ENCODE measurements at places on chromosomes 12 and 14. TPM values are rescaled to one million over a fixed set of nuclear protein-coding genes. Genes with fewer than 3 reads are reported as not detected.

DNA sequence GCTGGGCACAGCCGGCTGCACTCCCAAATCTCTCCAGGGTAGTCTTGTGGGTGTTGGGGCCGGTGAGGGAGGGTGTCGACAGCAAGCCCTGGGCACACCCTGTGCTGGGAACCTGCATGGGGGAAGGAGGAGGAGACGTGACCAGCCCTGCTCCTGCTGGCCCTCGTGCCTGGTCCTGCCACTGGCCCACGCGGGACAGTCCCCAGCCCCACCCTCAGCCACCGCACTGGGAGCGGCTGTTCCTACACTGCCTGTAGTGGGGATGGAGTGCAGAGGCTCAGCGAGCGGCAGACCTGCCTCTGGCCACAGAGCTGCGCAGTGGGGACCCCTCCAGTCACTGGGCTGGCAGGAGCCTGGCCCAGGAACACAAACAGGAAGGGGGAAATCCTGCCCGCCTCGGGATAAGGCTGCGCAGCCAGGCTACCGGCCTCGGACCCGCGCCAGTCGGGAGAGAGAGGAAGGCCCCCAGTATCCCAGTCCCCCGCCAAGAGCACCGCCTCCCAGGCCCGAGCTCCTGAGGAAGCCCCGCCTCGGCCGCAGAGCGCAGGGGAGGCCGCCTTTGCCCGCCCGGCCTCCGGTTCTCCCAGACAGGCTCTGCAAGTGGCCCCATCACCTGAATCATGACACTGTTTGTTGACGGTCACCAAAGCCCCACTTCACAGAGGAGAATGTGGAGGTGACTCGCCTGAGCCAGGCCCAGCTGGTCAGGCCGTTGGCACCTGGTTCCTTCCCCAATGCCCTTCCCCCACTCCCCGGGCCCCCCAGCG lies 10.6 kb downstream of the AHNAK2 start:
- H3K4me1 ChIP-seq = peaks cover 58% of the 10 kb centered on the region
- H3K27me3 ChIP-seq = peaks cover 13% of the 10 kb centered on the region
- H3K27ac ChIP-seq = peak overlapping the region; percentile 9
- DNase-seq = peak; percentile 81
- no peaks in the 10 kb centered on the region for H3K36me3 ChIP-seq

Gene PRH2
- not detected for total RNA-seq

GRCh38 chr12:6635375-6635855 lies 344 bp downstream of the LPAR5 start:
- peak overlapping the region; percentile 38 for H3K27ac ChIP-seq
- DNase-seq = no peak

DNA sequence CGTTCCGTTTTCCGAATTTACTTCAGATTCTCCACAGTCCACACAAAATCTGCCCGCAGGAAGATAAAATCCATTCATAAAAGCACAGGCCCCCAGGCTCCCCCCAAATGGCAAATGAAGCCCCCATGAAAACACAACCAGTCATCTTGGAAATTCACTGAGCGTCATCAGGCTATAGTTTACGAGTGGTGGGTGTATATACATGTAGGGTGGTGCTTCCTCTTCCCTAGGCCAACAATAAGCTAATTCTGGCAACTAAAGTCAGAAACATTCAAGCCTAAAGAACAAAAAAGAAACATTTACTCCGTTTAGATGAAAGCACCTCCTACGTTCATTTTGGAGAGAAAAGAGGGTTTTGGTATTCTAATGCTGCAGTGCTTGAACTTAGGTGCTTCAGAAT lies 5.8 kb downstream of the GPR68 start:
- DNase-seq = no peak
- no peak overlapping the region for H3K4me3 ChIP-seq
- H3K27ac ChIP-seq = no peak overlapping the region

DNA sequence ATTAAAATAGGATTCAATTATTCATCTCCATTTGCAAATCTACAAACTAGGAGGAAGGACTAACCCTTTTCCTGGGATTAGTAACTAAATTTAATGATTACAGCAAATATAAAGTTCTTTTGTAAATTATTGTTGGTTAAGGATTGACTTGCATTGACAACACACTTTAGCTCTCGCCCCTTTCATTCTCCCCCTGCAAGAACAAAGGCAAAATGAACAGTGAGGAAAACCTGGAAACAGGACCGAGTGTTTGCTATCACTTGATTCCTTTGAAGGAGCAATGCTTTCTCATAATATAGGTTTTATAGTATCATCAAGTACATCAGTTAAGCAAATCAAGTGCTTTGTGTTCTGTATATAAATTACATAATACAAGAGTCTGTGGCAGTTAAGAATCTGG lies 7.4 kb upstream of the COX16 start:
- no peak for DNase-seq
- H3K27ac ChIP-seq = no peak overlapping the region
- peaks cover 6% of the 10 kb centered on the region for H3K36me3 ChIP-seq
- H3K4me1 ChIP-seq = no peaks in the 10 kb centered on the region

DNA sequence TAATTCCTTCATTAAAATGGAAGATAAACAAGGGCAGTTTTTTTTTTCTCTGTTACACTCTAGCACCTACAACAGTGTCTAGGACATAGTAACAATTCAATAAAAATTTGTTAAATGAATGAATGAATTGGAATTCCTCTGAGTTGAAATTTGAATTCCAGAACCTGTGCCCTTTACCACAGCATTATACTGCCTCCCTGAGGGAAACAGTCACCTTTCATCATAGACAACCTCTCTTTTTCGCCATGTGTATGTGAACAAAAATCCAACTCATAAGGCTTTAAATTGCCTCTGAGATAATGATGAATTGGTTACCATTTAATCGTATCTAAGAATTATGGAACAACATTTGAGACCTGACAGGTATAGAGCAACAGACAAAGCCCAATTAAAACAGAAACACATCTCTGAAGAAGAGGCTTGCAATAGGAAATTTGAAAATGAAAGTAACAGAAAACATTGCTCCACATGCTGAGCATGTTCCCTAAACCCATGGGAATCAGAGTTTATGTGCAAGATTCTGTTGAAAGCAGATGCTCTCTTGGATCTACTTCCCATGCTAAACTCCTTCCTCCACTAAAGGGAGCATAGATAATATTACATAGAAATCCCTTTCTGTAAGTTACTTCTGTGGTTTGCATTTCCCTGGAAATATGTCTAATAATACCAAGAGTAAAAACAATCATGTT lies 657.8 kb downstream of the GALC start:
- H3K4me3 ChIP-seq = no peak overlapping the region
- H3K4me1 ChIP-seq = peaks cover 3% of the 10 kb centered on the region

GRCh38 chr12:120825337-120825736 lies 78.8 kb downstream of the SPPL3 start:
- no peaks in the 10 kb centered on the region for H3K36me3 ChIP-seq
- DNase-seq = no peak
- no peak overlapping the region for H3K4me3 ChIP-seq
- no peak overlapping the region for H3K27ac ChIP-seq
- H3K27me3 ChIP-seq = no peaks in the 10 kb centered on the region

DNA sequence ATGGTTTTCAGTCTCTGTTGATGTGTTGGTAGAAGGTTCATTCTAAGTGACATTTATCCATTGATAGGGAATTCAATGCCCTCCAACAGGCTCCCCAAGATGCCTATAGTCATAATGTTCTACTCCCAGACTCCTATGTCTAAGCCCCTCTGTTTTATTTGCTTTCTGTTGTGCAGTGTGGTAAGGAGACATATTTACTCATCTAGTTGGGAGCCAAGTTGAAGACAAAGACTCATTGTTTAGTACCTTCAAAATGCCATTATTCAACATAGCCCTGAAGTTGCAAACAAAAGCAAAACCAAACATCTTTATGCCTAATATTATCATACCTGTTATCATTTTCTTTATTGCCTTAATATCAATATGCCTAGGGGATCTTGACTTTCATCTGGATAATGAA lies 302.1 kb downstream of the RMST start:
- no peaks in the 10 kb centered on the region for H3K4me1 ChIP-seq
- H3K27ac ChIP-seq = no peak overlapping the region
- no peaks in the 10 kb centered on the region for H3K36me3 ChIP-seq
- no peak for DNase-seq

DNA sequence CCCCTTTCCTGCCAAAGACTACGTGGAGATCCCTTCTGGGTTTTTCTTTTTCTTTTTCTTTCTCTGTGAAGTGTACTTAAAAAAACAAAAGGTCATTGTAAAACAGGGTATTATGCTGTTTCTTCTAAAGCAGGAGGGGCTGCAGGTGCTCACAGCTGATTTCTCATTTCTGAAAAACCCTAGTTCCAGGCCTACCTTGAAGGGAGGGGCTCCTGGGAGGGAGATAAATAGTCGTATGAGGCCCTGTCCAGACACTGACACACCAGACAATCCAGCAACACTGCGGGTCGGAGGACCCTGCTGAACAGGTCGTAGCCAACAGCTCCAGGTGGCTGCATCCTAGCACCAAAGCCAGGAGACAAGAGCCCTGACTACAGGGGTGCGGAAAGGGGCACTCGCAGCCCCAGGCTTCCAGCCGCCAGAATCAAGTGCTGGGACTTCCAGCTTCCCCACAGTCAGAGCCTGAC lies 41.1 kb downstream of the PSMA6 start:
- DNase-seq = no peak
- H3K4me1 ChIP-seq = peaks cover 30% of the 10 kb centered on the region
- H3K27ac ChIP-seq = no peak overlapping the region
- H3K36me3 ChIP-seq = no peaks in the 10 kb centered on the region
- no peak overlapping the region for H3K4me3 ChIP-seq

DNA sequence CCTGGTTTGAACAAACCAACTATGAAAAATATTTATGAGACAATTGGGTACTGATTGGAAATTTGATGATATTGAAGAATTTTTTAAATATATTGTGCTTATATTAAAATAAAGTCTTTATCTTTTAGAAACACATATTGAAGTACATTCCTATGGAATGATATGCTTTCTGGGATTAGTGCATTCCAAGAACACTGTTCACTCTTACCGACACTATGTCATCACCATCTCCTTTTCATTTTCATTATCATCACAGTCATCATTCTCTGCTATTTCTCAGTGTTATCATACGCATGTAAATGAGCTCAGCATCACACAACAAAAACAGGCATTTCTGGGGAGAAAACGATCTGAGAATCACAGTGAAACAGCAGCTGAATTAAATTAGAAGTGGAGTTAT lies 513.3 kb upstream of the CCDC196 start:
- H3K36me3 ChIP-seq = no peaks in the 10 kb centered on the region
- no peak overlapping the region for H3K4me3 ChIP-seq
- peaks cover 5% of the 10 kb centered on the region for H3K27me3 ChIP-seq

DNA sequence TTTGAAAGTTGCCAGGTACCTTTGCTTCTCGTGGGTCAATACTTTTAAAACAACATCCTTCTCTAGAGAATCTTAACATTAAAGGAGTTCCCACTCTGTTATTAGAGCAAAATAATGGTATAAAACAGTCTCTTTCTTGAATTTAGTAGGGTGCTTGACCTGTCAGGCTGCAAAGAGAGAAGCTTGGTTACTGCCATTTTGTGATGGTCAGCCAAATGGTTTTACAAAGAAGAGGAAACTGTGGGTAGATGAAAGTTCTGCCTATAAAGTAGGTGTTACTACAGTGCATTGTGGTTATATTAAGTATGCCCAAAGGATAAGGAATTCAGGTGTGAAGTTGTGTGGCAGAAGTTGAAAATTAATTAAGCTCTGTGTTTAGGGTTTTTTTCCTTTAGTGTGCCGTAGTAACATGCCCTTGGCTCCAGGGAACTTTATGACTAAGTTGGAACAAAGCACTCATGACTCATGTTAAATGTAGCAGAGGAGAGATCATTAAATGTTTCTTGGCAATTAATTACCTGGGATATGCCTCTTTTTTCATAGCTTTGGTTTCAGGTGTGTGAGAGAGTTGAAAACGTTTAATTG lies 354.0 kb upstream of the KITLG start:
- H3K27ac ChIP-seq = no peak overlapping the region
- no peak for DNase-seq
- H3K27me3 ChIP-seq = no peaks in the 10 kb centered on the region
- no peak overlapping the region for H3K4me3 ChIP-seq
- no peaks in the 10 kb centered on the region for H3K36me3 ChIP-seq
- no peaks in the 10 kb centered on the region for H3K4me1 ChIP-seq

- no peaks in the 10 kb centered on the region for H3K4me1 ChIP-seq
- no peak overlapping the region for H3K4me3 ChIP-seq
- H3K27me3 ChIP-seq = no peaks in the 10 kb centered on the region
- DNase-seq = no peak
Observed at GRCh38 chr14:37340353-37340752, 142.6 kb downstream of the MIPOL1 start.

Gene TAS2R19
- 3.6 TPM for total RNA-seq

Gene LYZ
- total RNA-seq = 11.3 TPM

DNA sequence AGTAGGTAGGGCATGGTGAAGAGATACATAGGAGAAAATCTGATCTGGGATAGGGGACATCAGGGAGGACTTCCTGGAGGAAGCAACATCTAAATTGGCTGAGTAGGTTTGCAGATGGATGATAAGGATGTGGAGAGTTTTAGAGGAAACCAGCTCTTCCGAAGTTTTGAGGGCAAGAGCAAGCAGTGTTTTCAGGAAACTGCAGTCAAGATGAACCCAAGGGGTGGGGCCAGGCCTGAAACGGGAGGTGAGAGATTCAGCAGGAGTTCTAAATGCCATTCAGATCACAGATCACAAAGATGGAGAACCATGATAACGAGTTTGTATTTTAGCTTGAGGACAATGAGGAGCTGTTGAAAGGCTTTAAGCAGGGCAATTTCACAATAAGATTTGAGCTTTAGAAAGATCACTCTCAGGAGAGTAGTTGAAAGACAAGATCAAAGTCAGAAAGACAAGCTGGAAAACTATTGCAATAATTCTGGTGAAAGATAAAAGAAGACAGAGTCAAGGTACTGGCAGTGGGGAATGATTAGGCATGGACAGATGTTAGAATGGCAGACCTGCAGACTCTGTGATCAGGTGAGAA lies 70.1 kb upstream of the PLXNC1 start:
- no peak overlapping the region for H3K27ac ChIP-seq
- H3K4me1 ChIP-seq = peaks cover 21% of the 10 kb centered on the region
- DNase-seq = no peak
- H3K36me3 ChIP-seq = no peaks in the 10 kb centered on the region

GRCh38 chr14:28571636-28572035 lies 195.0 kb upstream of the FOXG1 start:
- no peak overlapping the region for H3K4me3 ChIP-seq
- no peaks in the 10 kb centered on the region for H3K4me1 ChIP-seq
- H3K27ac ChIP-seq = no peak overlapping the region

Gene PDE3A
- 11.3 TPM for total RNA-seq

Gene GPR65
- 0.53 TPM for total RNA-seq

- H3K4me1 ChIP-seq = peaks cover 26% of the 10 kb centered on the region
- peaks cover 66% of the 10 kb centered on the region for H3K27me3 ChIP-seq
- H3K27ac ChIP-seq = no peak overlapping the region
- H3K36me3 ChIP-seq = no peaks in the 10 kb centered on the region
Observed at GRCh38 chr14:99274346-99275221, 2.6 kb upstream of the BCL11B start.

DNA sequence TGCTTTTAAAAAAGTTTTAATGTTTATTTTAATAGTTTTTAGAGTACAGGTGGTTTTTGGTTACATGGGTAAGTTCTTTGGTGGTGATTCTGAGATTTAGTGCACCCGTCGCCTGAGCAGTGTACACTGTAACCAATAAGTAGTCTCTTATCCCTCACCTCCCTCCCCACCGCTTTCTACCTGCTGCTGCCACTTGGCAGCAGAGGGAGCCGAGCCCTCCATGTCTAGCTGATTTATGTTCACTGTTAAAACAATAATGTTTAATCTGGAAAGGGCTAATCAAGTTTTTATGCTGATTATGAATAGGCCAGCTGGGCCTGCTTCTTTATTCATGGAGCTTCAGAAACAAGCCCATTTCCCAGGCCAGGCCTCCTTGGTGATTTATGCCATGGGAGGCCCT lies 73.1 kb downstream of the ADCK1 start:
- no peaks in the 10 kb centered on the region for H3K4me1 ChIP-seq
- H3K36me3 ChIP-seq = no peaks in the 10 kb centered on the region
- H3K27ac ChIP-seq = no peak overlapping the region
- no peak for DNase-seq
